A172 (cell line): ENCODE measurements at places on chromosomes 13 and 19. TPM values are rescaled to one million over a fixed set of nuclear protein-coding genes. Genes with fewer than 3 reads are reported as not detected.

DNA sequence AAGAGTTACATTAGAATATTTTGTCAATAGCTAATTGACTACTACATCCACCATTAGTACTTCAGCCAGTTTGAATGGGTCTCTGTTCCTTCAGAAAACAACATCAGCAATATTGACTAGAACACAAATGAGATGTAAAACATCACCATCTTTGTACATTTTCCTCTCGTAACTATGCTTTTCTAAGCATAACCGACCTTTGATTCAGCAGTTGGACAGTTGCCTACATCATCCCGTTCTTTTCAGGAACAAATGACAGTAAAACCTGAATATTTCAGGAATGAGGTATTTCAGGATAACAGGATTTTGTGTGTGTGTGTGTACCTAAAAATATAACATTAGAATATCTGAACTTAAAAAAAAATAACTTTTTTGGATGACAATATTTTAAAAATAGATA is 60.9 kb downstream of the STARD13 start:
- DNase-seq, result no peak

GRCh38 chr13:58134012-58134411 is 502.5 kb downstream of the PCDH17 start:
- no peak for DNase-seq

- DNase-seq, result no peak
Observed at GRCh38 chr19:32858559-32858958, 11.0 kb downstream of the SLC7A9 start.

- no peak for DNase-seq
Observed at GRCh38 chr19:7214324-7215089, 79.7 kb downstream of the INSR start.

DNA sequence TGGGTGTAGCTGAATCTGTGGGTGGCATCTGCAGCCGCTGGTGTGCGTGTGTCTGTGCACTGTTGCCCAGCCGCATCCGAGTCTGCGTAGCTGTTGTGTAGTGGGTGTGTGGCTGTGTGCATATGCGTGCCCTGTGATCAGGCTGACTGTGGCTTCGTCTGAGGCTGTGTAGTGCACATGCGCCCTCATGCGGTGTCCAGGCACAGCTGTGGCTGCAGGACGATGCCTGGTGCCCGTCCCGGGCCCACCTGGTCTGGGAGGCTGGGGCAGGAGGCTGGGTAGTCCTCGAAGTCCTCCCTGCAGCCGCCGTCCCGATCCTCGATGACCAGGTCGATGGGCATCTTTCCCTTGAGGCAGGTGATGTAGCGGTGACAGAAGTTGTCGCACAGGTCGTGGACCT is 4.9 kb downstream of the MEIS3 start:
- DNase-seq, result no peak

GRCh38 chr13:39515224-39515714 is 87.7 kb downstream of the LHFPL6 start:
- no peak for DNase-seq

- DNase-seq, result no peak
Observed at GRCh38 chr13:46168341-46168740, 13.6 kb downstream of the LCP1 start.

- peak; percentile 67 for DNase-seq
Observed at GRCh38 chr13:97121894-97122293, 100.2 kb upstream of the MBNL2 start.

- DNase-seq, result peak; percentile 24
Observed at GRCh38 chr13:23899555-23899954, 2.3 kb upstream of the C1QTNF9B start.

- no peak for DNase-seq
Observed at GRCh38 chr19:48558018-48558684, 6.2 kb downstream of the SULT2B1 start.

DNA sequence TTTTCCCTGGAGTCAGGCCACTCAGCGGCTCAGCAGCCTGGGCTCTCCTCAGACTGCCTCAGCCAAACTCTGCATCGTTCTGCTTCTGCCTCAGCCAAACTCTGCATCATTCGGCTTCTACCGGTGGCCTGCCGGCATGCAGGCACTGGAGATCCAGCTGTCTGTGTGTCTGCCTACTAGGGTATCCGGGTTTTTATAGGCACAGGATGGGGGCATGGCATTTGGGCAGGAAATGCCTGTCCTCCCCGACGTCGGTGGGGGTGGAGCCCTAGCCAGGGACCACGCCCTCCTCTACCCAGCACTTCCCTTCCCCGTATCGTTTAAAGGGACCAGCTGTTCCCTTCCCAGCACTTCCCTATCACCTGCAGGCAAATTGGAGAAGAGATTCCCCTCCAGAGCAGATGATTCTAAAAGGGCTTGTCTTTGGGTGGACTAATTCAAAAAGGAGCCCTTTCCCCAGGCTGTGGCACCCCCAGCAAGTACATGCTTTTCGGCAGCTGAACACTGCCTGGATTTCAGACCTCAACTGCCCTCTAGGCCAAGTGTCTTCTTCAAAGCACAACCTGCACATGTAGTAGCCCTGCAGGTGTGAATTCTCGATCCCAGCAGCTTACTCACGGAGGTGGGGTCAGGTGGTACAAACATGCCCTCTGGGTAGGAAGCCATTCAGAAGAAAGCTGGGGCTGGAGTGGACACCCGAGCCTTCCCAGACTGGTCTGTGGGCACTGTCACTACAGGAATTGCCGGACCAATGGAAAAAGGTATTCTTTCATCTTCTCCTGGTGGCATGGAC is 25.4 kb upstream of the GPR12 start:
- peak; percentile 13 for DNase-seq

- DNase-seq, result no peak
Observed at GRCh38 chr13:109281017-109281902, 505.1 kb downstream of the IRS2 start.

GRCh38 chr13:92553470-92554114 is 673.0 kb upstream of the GPC6 start:
- DNase-seq, result no peak

The TYROBP gene
- total RNA-seq, result not detected in 2 replicates

The ZNF547 gene
- 4.7 and 10.0 TPM in 2 replicates for total RNA-seq

The IRGQ gene
- total RNA-seq, result 22.0 and 37.2 TPM in 2 replicates

The TPTE2 gene
- total RNA-seq, result not detected in 2 replicates

The DIAPH3 gene
- total RNA-seq, result 25.6 and 27.1 TPM in 2 replicates
